ENCODE measurements at places on chromosomes 7 and 10. TPM values are rescaled to one million over a fixed set of nuclear protein-coding genes. Genes with fewer than 3 reads are reported as not detected.

STRIP2 gene
- total RNA-seq = 10.1 TPM

ATP6V0A4 gene
- total RNA-seq = 5.6 TPM

MSS51 gene
- total RNA-seq = 2.9 TPM

GRCh38 chr10:77531441-77532001, 106.1 kb downstream of the KCNMA1 start:
- peak; percentile 32 for DNase-seq

RTKN2 gene
- 26.7 TPM for total RNA-seq

DNA sequence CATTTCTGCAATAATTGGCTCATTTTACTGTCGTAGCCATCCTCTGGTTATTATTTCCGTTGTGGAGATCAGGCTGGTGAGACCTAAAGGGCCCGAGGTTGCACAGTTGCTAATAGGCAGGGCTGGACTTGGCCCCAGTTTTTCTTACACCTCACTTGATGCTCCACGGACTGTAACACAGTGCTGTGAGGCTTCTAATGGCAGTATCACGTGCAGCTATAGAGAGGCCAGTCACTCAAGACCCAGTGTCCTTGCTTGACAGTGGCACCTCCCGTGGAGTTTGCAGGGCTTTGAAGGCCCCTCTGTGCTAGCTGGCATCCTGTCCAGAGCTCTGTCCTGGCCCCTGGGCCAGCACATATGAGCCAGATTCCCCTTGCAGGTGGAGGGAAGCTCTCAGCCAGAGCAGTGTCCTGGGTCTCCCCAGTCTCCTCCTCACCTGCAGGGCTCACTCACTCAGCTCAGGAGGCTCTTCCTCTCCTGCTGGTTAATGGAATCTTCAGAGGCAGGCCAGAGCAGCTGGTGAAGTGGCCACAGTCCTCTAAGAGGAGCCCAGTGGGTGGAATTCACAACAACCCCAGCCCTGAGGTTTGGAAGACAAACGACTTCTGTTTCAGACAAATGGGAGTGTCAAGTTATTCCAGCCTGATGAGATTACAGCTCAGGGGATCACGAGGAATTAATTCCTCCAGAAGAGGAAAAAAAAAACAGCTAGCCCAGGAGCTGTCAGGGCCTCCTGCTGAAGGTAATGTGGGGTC, 114.2 kb upstream of the FAM180A start:
- DNase-seq = no peak

NUTM2D gene
- 2.4 TPM for total RNA-seq

GRCh38 chr10:92740762-92741161, 51.0 kb downstream of the HHEX start:
- no peak for DNase-seq

BHLHA15 gene
- total RNA-seq = 1.8 TPM

GRCh38 chr10:124149189-124150042, 56.0 kb upstream of the CHST15 start:
- DNase-seq = no peak

DNA sequence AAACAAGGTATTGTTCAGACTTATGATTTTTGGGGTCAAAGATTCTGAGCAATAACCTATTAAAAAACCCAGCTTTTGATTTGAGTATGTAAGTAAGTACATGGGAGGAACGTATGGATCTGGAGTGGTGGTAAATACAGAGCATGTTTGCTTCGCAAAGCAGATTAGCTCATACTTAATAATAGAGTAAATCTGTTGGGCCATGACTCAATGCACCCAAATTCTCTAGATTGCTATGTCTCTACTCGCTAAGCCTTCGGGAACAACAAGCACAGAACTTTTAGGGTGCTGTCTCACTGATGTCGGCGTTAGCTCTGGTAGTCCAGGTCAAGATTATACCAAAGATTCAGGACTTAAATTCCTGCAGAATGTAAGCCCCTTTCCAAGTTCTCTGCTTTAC, 807 bp upstream of the MINPP1 start:
- DNase-seq = no peak

CYP26C1 gene
- total RNA-seq = 0.39 TPM

GRCh38 chr7:64581926-64582894, 19.3 kb upstream of the ZNF680 start:
- DNase-seq = no peak

DNA sequence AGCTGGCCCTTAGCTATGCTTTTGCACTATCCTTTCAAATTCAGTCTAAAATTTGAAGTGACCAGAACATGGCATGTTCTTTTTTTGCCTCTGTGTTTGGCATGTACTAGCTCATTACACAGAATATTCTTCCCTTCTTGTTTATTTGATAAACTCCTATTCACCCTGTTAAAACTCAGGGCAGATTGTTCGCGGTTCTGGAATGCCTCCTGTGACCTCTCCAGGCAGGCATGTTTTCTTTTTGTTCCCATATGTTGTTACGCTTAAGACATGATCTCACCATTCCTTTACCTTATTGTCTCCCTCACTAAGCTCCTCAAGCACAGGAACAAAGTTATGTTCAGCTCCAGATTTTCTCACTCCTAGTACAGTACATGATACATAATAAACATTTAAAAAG, 181.7 kb downstream of the CCSER2 start:
- DNase-seq = no peak

LRRC18 gene
- not detected for total RNA-seq

DNA sequence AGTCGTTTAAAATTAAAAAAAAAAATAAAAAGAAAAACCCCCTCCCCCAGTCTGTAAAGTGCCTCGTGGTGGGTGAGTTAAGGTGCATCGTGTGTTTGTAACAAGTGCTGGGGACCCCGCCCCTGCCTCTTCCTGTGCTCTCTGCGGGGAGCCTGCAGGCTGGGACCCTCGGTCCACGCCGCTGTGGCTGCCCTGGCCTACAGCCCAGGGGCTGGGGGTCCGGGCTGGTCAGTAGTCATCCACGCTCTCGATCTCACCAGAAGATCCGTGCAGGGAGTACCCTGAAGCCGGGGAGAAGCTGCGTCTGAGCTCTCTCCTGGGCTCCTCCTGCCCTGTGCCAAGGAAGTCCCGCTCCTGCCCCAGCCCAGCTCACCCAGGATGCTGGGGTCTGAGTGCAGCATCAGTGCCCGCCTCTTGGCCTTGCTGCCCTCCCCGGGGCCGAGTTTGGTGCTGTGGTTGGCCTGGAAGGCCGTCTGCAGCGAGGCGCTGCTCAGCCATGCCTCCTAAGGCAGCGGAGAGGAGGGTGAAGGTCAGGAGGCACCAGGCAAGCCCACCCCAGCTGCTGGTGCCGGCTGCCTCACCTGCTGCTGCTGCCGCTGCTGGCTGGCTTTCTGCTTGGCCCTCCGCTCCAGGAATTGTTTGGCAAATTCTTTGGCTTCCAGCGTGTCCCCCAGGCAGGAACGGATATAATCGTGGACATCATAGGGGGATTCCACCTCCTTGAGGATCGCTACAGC, 8.1 kb downstream of the GNB2 start:
- no peak for DNase-seq

GRCh38 chr10:44573821-44574220, 188.9 kb upstream of the CXCL12 start:
- DNase-seq = no peak
